Testis (tissue), 5 donors: ENCODE measurements at places on chromosomes 4 and X. TPM values are rescaled to one million over a fixed set of nuclear protein-coding genes. Genes with fewer than 3 reads are reported as not detected.

DNA sequence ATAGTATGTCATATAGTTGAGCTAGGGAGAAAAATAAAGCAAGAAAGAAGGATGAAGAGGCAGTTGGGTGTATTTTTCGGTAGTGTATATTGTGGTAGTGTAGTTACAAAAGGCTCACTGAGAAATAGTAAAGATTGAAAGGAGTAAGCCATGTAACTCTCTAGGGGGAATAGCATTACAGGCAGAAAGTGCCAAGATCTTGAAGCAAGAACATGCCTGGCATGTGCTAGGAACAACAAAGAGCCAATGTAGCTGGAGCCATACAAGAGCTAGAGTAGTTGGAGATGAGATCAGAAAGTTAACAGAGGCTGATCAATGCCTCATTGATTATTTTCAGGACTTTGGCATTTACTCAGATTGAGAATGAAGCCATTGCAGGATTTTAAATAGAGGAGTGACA is 3.0 kb downstream of the ABCE1 start:
- DNase-seq, result no peak

DNA sequence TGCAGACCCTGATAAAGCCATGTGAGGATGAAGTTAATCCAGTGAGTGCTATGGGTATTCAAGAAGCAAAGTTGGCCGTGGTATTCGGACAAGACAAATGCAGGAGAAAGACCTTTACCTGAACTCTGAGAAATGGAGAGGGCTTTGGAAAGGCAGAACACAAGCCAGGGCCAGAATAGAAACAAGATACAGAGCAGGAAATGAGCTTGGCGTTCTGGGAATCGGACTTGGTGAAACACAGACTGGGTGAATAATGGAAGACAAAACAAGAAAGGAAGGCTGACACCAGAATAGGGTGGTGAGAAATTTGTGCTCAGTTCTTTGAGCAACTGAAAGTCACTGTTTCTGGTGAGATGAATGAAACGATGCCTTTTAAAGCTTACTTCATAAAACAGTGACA is 83.3 kb downstream of the VEGFC start:
- DNase-seq, result no peak

DNA sequence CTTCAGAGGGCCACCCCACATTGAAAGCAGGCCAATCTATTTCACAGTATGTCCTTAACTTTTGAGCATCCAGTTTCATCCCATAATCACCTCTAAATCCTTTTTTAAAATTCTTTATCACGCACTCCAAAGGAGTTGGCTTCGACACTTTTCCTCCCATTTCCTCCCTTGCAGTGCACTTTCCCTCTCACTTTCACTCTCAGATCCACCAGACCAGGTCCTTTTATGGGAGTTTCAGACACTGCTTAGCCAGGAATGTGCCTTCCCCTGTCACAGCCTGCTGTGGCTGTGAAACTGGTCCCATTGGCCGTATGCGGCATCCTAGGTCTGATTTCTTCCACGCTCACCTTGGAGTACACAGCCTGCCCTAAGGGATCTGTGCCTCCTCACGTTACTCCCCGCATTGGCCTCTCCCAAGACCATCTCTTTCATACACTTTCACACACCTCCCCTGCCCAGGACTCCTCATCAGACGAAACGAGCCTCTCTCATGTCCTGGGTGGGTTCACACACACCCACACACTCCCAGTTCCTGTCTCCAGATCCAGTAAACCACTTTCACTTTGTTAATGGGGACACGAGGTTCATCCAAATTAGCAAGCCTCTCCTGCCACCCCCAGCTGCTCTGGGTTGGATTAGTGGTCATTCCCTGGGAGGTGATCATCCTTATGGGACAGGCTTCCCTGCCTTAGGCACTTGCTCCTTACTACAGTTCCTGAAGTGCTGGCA is 10.0 kb upstream of the RHOXF2B start:
- DNase-seq, result no peak

DNA sequence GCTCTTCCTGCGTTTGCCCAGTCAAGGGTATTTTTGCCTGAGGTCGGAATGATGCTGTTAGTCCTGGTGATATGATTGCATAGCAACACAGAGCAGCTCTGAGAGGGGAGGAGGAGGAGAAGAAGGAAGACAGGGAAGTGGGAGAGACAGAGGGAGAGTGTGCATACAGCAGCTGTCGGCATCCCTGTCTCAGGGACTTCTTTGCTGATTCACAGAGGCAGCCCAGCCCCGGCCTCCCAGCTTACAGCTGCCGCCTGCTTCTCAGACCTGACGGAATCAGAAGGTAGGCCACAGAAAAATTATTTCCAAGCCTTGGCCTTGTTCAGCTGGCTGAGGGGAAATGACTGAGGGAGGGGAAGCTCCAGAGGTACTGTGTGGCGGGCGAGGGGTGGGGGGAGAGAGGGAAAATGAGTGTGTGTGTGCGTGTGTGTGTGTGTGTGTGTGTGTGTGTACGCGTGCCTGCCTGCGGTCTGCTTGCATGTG is 319 bp downstream of the DRP2 start:
- no peak for DNase-seq

- DNase-seq, result no peak
Observed at GRCh38 chr4:89879215-89879614, 15.4 kb upstream of the MMRN1 start.

GRCh38 chr4:11565899-11566298 is 137.2 kb upstream of the HS3ST1 start:
- no peak for DNase-seq

GRCh38 chr4:165963621-165964020 is 90.6 kb downstream of the TLL1 start:
- DNase-seq, result no peak

DNA sequence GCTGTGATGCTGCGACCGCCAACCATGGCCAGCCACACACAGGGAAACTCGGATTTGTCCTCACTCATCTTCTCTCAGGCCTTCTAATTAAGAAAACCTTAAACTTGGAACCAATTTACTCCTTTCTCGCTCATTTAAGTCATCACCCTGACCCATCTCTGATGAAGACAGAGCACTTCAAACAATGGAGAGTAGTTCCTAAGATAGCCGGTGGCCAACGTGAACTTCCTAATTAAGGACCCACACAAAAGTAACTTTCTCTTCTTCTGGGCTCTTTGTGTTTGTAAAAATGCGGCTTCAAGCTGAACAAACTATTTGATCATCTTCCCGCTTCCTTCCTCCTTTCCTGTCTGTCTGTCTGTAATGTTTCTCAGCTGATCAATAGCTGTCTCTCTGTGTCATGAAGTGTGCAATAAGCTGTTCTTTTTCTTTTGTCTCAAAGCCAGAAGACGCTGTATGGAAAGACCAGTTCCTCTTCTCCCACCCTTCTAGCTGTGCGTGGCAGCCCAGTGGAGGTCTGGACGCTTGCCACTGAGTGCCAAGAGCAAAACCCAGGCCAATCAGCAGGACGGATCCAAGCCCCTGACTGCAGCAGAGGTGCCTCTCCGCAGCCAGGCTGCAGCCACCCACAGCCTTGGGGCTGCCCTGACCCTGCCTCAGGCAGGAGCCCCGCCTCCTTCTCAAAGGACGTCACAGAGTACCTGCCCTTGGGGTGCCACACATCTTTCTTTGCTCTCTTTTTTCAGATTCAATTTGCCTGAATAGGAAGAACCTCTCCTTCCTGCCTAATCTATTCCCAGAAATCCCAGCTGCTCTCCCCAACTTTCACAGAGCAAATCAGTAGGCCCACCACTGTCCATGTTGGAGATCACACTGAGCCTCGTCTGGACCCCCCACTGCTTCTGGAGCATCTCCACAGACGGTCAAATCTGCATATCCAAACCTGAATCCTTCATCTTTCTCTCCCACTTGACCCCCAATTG is 59.3 kb downstream of the MAML3 start:
- DNase-seq, result peak; percentile 81

DNA sequence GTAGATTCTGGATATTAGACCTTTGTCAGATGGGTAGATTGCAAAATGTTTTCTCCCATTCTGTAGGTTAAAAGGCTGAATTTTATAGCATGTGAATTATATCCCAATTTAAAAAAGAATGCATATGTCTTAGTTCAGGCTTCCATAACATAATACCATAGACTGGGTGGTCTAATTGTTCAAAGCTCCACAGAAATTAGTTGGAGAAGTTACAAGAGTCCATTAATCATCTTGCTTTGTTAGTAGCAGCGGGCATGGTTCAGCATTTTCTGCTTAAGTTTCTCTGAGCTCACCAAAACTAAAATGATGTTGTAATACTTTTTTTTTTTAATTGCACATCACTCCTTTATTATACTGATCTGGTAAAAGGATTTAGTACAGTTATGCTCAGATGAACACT is 1.8 kb downstream of the PGAM4 start:
- no peak for DNase-seq

DNA sequence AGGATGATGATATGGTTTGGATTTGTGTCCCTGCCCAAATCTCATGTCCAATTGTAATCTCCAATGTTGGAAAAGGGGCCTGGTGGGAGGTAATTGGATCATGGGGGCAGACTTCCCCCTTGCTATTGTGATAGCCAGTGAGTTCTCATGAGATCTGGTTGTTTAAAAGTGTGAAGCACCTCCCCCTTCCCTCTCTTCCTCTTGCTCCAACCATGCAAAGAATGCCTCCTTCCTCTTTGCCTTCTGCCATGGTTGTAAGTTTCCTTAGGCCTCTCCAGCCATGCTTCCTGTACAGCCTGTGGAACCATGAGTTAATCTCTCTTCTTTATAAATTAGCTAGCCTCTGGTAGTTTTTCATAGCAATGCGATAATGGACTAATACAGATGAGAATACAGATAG is 19.7 kb upstream of the ALG13 start:
- DNase-seq, result no peak

- DNase-seq, result no peak
Observed at GRCh38 chr4:177016541-177017141, 223.9 kb upstream of the VEGFC start.

GRCh38 chrX:68249903-68250302 is 183.4 kb downstream of the OPHN1 start:
- DNase-seq, result no peak

GRCh38 chr4:92307866-92308265 is 4.1 kb downstream of the GRID2 start:
- DNase-seq, result no peak

DNA sequence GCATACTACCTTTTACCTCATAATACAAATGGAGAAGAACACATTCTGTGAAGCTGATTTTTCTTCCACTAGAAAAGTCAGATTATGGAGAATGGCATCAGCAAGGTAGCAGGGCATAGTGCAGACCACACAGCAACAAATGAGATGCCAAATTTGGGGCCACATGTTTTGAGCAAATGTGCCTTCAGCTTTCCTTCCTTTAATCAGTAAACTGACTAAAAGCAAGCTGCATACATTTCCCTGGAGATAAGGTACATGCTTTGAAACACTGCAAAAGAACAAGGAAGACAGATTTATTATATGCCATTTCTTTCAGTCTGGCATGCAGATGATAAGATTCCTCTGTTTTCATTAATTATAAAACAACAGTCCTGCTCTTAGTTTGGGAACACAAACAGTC is 67.1 kb upstream of the GUCY1A1 start:
- no peak for DNase-seq

- no peak for DNase-seq
Observed at GRCh38 chr4:177403746-177404145, 38.5 kb downstream of the AGA start.

DNA sequence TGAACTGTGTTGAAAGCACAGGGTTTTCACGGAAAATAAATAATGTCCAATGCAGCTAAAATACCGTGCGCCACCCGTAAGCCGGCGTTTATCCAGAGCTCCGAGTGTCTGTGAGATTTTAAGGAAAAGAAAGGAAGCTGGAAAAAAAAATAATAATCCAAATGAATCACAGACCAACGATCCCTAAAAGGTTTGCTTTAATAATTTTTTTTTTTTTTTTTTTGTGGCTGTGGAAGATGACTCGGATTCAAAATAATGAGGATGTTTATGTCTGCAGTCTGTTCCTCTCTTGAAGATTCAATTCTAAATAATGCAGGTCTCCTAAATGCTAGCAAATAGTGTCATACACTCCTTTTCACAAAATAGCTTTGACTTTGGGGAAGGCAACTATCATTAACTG is 84.6 kb upstream of the PPP2R3B start:
- no peak for DNase-seq

DNA sequence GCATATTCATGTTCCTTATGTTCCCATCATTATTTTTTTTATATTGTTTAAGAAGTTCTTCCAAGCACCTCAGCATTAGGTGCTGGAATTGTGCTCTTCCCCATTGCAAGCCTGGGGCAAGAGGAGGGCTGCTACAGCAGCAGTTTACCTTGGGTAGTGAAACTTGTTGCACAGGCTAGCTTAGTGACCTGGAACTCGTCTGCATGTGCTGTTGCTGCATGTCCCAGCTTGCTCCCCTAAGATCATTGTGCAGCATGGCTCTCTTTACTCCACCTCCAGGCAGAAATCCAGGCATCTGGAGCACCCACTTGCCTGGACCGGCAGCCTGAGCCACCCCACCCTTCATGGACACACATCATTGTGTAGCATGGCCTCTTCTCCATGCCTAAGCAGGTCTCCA is 776.0 kb downstream of the GLUD2 start:
- DNase-seq, result no peak

DNA sequence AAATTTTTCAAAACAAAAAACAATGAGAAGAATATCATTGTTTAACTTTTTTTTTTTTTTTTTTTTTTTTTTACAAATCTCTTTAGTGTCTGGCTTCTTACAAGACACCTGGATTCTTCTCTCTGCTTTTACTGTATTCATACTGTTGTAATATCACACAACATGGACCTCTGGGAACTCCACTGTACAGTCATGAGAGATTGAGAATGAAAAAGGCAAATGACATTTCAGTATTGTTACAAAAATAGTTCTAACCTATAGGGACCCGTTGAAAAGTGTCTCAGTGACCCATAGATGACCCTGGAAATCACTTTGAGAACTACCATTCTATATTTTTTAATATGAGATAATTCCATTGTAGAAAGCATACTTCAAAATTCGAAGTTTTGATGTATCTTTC is 124.4 kb downstream of the SLIT2 start:
- no peak for DNase-seq

GRCh38 chr4:100742045-100742444 is 224.2 kb upstream of the EMCN start:
- DNase-seq, result no peak

DNA sequence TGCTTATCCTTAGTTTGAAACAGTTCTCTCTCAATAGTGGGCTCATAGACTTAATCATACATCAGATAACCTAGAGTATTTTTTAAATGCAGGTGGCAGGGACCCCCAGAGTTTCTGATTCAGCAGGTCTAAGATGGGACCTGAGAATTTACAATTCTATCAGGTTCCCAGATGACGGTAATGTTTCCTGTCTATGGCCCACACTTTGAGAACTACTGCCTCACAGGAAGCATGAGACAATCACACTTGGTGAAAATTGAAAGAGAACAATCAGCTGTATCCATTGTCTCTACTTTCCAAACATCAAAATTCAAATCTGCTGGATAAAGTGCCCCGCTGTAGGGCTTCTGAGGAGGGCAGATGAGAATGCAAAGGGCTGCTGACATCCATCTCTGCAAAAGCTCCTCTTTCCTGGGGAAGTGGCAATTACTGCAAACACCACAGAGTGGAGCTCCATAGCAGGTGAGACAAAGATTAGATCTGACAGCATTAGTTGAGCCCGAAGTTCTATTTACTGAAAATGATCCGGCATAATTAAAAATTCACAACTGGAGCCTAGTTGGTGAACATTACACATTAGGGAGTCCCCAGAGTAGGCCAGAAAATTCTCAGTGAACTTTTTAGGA is 187.8 kb upstream of the MBNL3 start:
- peak; percentile 15 for DNase-seq

Gene ZFP92
- 3.4 TPM for total RNA-seq

Gene TKTL1
- total RNA-seq, result 224 TPM

Gene CPLX1
- 8.2 TPM for total RNA-seq
